Astrocyte (in vitro differentiated cells and primary cell): ENCODE measurements at places on chromosomes 16 and 17.

DNA sequence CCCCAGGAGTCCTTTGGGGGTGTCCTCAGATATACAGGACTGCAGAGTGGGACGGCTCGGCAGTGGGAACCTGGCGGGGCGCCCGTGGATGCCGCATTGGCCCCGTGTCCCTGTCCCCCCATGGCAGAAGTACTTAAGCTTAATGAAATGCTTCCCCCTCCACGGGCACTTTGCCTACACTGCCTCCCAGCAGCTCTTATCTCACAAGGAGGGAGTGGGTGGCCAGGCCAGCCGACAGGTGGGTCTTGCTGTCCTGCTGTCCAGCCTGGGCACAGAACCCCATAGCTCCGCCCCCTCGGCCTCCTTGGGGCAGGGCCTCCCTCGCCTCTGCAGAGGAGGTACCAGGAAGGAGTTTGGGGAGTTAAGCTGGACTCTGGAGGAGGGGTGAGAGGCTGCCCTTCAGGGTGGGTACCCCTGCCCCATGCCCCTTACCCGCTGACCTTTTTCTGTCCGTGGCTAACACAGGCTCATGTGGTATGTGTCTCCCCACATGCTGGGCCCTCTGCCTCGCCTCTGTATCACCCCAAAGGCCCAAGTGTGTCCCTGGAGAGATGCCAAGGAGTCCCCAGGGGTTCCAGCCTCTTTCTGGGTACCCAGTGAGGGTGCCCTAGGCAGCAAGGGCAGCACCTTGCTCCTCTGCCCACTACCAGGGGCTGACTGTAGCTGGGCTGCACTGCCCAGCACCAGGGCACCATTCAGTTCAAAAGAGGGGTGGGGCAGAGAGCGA, 8.7 kb downstream of the THRA start:
- H3K36me3 ChIP-seq = no peaks in the 10 kb centered on the region
- no peak overlapping the region for H3K27ac ChIP-seq
- H3K27me3 ChIP-seq = no peaks in the 10 kb centered on the region

DNA sequence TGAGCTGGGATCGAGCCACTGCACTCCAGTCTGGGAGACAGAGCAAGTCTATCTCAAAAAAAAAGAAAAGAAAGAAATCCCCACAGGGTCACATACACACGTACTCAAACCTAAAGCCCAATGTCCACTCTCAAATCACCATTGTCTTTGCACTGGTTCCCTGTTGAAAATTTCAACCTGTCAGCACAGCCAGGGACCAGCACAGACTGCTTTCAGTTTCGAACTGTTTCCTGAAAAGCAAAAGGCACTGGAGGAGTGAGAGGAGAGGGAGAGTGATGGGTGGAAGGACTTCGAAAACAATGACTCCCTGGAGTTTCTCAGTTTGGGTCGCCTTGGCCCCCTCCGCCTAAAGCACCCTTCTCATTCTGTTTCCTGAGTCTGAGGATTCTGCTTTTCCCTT, 9.0 kb upstream of the CD300C start:
- no peaks in the 10 kb centered on the region for H3K36me3 ChIP-seq
- H3K4me3 ChIP-seq = no peak overlapping the region
- no peak overlapping the region for H3K27ac ChIP-seq
- no peak for DNase-seq
- no peaks in the 10 kb centered on the region for H3K4me1 ChIP-seq

- H3K27ac ChIP-seq = no peak overlapping the region
- DNase-seq = no peak
- H3K4me3 ChIP-seq = no peak overlapping the region
- H3K36me3 ChIP-seq = no peaks in the 10 kb centered on the region
- H3K4me1 ChIP-seq = no peaks in the 10 kb centered on the region
Measured at GRCh38 chr17:65820306-65820705, 258.9 kb upstream of the AXIN2 start.

- peak; percentile 88 for DNase-seq
- H3K27ac ChIP-seq = peak overlapping the region; percentile 47
- H3K36me3 ChIP-seq = no peaks in the 10 kb centered on the region
Measured at GRCh38 chr17:17732892-17733670, 51.8 kb downstream of the RAI1 start.

- no peaks in the 10 kb centered on the region for H3K4me1 ChIP-seq
- H3K27ac ChIP-seq = no peak overlapping the region
- peak; percentile 16 for DNase-seq
- no peak overlapping the region for H3K4me3 ChIP-seq
- H3K27me3 ChIP-seq = no peaks in the 10 kb centered on the region
- no peaks in the 10 kb centered on the region for H3K36me3 ChIP-seq
Measured at GRCh38 chr17:68800751-68801150, 154.4 kb downstream of the ABCA8 start.

DNA sequence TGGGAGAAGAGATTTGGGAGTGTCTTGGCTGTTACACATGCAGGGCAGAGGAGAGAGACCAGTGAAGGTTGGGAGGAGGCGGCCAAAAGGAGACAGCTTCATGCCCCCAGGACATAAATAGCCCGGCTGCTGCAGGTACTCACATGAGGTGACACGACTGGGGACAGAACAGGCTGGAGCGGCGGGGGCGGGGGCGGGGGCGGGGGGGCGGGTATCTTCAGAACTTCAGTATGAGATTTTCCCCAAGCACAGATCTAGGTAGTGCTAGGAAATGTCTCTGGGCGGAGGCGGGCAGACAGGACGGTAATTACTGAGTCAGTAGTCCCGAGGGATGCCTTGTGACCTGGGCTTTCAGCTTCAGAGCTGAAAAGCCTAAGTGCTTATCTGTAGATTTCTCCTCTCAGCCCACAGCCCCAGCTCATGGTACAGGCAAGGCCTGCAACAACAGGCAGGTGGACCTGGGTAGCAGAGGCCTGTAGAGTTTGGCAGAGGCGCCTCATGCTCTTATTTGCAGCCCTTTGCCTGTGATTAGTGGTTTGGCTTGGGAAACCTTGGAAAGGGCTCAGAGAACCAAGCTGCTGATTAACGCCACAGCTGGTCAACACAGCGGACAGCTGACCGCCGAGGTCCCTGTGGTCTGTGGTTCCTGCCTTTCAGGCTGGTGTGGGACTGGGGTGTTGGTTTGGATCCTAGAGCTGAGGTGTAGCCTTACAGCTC, 24.5 kb downstream of the UNK start:
- no peaks in the 10 kb centered on the region for H3K27me3 ChIP-seq
- H3K27ac ChIP-seq = no peak overlapping the region
- peak; percentile 85 for DNase-seq
- no peak overlapping the region for H3K4me3 ChIP-seq

DNA sequence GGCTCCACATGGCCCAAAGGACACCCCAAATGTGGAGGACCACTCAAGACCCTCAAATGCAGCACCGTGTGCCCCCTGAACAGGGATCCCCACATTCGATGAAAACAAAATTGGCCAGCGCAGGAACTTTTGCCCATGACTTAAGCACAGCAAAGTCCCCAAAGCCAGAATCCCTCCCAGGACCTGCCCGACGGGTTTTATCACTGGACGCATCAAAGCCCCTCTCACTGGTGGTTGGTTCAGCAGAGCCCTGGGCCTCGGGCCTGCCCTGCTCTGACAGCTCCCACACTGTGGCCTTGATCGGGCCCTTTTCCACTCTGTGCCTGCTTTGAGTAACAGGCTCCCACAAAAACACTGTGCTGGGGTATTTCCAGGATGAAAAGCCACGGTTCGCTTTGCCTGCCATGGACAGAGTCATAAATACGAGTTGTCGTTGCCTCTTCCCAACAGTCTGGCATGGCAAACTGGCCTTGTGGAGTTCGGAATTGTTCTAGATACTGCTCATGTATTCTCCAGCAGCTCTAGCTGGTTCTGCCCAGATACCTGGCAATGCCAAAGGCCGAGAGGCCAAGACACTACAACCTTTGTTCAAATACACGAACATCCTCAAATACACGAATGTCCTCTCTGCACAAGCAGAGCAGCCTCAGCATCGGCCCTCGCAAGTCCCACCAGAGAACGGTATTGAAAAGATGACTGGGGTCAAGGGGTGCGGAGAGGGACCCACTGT, 46.4 kb downstream of the TBC1D16 start:
- no peak overlapping the region for H3K4me3 ChIP-seq
- no peaks in the 10 kb centered on the region for H3K36me3 ChIP-seq
- no peak overlapping the region for H3K27ac ChIP-seq
- H3K27me3 ChIP-seq = no peaks in the 10 kb centered on the region
- peaks cover 49% of the 10 kb centered on the region for H3K4me1 ChIP-seq

DNA sequence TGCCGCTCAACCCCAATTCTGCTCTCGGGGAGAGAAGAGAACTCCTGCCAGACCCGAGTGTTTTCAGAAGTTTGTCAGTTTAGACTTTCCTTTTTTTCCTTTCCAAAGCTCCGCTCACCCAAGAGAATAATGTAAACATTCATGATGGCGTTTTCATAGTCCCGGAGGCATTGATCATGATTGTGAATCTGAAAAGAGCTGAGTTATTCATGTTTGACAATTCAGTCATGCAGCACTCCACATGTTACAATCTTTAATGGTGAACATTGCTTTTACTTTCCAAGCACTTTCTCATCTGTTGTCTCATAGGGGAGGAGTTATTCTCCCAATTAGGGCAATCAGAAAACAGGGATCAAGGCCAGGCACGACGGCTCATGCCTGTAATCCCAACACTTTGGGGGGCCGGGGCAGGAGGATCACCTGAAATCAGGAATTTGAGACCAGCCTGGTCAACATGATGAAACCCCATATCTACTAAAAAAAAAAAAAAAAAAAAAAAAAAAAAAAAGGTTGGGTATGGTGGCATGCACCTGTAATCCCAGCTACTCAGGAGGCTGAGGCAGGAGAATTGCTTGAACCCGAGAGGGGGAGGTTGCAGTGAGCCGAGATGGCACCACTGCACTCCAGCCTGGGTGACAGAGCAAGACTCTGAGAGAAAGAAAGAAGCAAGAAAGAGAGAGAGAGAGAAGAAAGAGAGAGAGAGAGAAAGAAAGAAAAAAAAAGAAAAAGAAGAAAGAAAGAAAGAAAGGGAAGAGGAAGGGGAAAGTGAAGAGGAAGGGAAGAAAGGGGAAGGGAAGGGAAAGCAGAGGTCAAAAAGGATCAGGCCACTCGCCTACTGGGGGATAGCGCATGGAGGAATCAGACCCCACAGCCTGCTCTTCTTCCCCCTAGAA, 70.0 kb upstream of the TNRC6C start:
- peaks cover 11% of the 10 kb centered on the region for H3K4me1 ChIP-seq
- peaks cover 43% of the 10 kb centered on the region for H3K27me3 ChIP-seq
- peak; percentile 6 for DNase-seq
- H3K4me3 ChIP-seq = peak overlapping the region; percentile 62
- no peaks in the 10 kb centered on the region for H3K36me3 ChIP-seq
- H3K27ac ChIP-seq = no peak overlapping the region

GRCh38 chr16:86945166-86945900, 367.0 kb downstream of the FOXL1 start:
- DNase-seq = no peak
- no peaks in the 10 kb centered on the region for H3K27me3 ChIP-seq
- H3K36me3 ChIP-seq = no peaks in the 10 kb centered on the region
- H3K27ac ChIP-seq = no peak overlapping the region

- no peaks in the 10 kb centered on the region for H3K36me3 ChIP-seq
- no peaks in the 10 kb centered on the region for H3K27me3 ChIP-seq
- no peaks in the 10 kb centered on the region for H3K4me1 ChIP-seq
Measured at GRCh38 chr16:49055291-49055690, 226.3 kb downstream of the CBLN1 start.

- peaks cover 7% of the 10 kb centered on the region for H3K4me1 ChIP-seq
- H3K27me3 ChIP-seq = peaks cover 3% of the 10 kb centered on the region
- no peak overlapping the region for H3K4me3 ChIP-seq
- no peaks in the 10 kb centered on the region for H3K36me3 ChIP-seq
Measured at GRCh38 chr16:84952335-84953189, 58.8 kb downstream of the ZDHHC7 start.

DNA sequence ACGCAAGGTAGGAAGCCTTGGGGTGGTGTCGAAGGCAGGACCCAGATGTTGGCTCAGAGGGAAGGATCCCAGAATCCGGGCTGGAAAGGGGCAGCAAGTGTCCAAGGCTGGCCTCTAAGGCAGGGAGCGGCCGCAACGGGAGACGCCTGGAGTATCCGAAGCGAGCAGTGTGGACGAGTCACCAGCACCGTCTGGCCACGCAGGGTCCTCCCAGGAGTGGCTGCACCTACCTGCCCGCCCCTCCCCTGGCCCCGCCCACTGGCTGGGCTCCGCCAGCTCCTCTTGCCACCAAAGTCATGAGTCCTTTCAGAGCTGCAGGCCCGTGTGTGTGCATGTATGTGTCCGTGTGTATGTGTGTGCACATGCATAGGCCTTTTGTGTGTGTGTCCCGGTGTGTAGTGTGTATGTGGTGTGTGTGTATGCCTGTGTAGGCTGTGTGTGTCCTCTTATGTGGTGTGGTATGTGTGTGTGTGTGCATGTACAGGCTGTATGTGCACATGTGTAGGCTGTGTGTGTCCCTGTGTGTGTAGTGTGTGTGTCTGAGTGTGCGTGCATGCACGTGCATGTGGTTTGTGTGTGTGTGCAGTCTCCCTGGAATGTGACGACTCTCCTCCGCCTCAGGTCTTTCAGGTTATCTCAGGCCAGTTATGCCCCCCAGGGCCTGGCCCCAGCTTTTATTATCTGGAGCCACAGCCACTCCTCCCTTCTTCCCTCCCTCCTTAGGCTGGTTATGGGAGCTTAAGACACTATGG, at the start of gene PRSS8:
PRSS8 (minus strand) TSS at position 193 of the 752 bp plus-strand sequence. CDS start 229 bp downstream, outside the sequence.
- no peak within 1 kb of the TSS for H3K4me3 ChIP-seq
- H3K4me1 ChIP-seq = peaks cover 25% of the 10 kb centered on the region
- H3K36me3 ChIP-seq = no peaks in the 10 kb centered on the region
- H3K27me3 ChIP-seq = no peaks in the 10 kb centered on the region

GRCh38 chr17:60959011-60959410, 281.4 kb downstream of the BCAS3 start:
- no peaks in the 10 kb centered on the region for H3K27me3 ChIP-seq
- H3K36me3 ChIP-seq = no peaks in the 10 kb centered on the region
- DNase-seq = peak; percentile 16
- no peaks in the 10 kb centered on the region for H3K4me1 ChIP-seq
- no peak overlapping the region for H3K4me3 ChIP-seq

GRCh38 chr16:9791556-9791955, 390.7 kb downstream of the GRIN2A start:
- no peak overlapping the region for H3K4me3 ChIP-seq
- DNase-seq = no peak
- peaks cover 3% of the 10 kb centered on the region for H3K4me1 ChIP-seq
- no peaks in the 10 kb centered on the region for H3K36me3 ChIP-seq

DNA sequence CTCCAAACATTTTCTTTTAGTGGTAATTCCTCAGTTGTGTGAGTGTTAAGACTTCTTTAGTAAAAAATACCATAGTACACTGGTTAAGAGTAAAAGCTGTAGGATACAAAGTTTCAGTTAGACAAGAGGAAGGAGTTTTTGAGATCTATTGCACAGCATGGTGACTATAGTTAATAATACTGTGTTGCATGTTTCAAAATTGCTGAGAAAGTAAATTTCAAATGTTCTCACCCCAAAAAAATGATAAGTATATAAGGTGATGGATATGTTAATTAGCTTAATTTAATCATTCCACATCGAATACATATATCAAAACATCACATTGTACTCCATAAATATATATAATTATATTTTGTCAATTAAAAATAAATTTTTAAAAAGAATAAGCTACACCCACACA, 22.0 kb upstream of the NLK start:
- no peak for DNase-seq
- H3K27me3 ChIP-seq = no peaks in the 10 kb centered on the region
- H3K4me1 ChIP-seq = no peaks in the 10 kb centered on the region

- no peaks in the 10 kb centered on the region for H3K4me1 ChIP-seq
- H3K27me3 ChIP-seq = no peaks in the 10 kb centered on the region
- H3K27ac ChIP-seq = no peak overlapping the region
- H3K36me3 ChIP-seq = no peaks in the 10 kb centered on the region
Measured at GRCh38 chr16:89004209-89004831, 27.3 kb upstream of the CBFA2T3 start.

GRCh38 chr16:83720981-83721380, 86.8 kb upstream of the HSBP1 start:
- H3K36me3 ChIP-seq = no peaks in the 10 kb centered on the region
- H3K4me3 ChIP-seq = no peak overlapping the region
- DNase-seq = no peak
- no peak overlapping the region for H3K27ac ChIP-seq
- H3K27me3 ChIP-seq = no peaks in the 10 kb centered on the region
- peaks cover 15% of the 10 kb centered on the region for H3K4me1 ChIP-seq
